A549 treated with dexamethasone at 1 μM for 4 hours (cell line): ENCODE measurements at places on chromosomes 6 and 20. TPM values are rescaled to one million over a fixed set of nuclear protein-coding genes. Genes with fewer than 3 reads are reported as not detected.

TMEM170B gene
- total RNA-seq, result 0.61 to 1.1 TPM (median 0.87 TPM) in 5 replicates

SLC22A2 gene
- 0.04 to 0.15 TPM (median 0.06 TPM) in 3 of 5 replicates, not detected in the others for total RNA-seq

PPP1R16B gene
- 0.11 to 0.19 TPM (median 0.13 TPM) in 5 replicates for total RNA-seq

OR2B6 gene
- 0.14 TPM in 1 of 5 replicates, not detected in the others for total RNA-seq

NHSL1 gene
- total RNA-seq, result 2.4 to 5.8 TPM (median 4.9 TPM) in 5 replicates

GNMT gene
- 0.08 to 0.19 TPM (median 0.13 TPM) in 4 of 5 replicates, not detected in the other for total RNA-seq

MYCT1 gene
- 0.09 TPM in 1 of 5 replicates, not detected in the others for total RNA-seq

GRM4 gene
- 0.08 to 0.16 TPM (median 0.11 TPM) in 5 replicates for total RNA-seq

LY6G6D gene
- not detected in 5 replicates for total RNA-seq

BCAS1 gene
- total RNA-seq, result 0.44 to 0.69 TPM (median 0.64 TPM) in 5 replicates

IRF4 gene
- total RNA-seq, result 0.23 to 0.64 TPM (median 0.35 TPM) in 5 replicates

ENPP1 gene
- total RNA-seq, result 1.3 to 2.0 TPM (median 1.6 TPM) in 5 replicates

WFDC5 gene
- not detected in 5 replicates for total RNA-seq

TCEA2 gene
- total RNA-seq, result 30.6 to 51.5 TPM (median 46.2 TPM) in 5 replicates

GRIK2 gene
- 0.43 to 0.61 TPM (median 0.51 TPM) in 5 replicates for total RNA-seq

ATP9A gene
- total RNA-seq, result 13.0 to 20.1 TPM (median 18.0 TPM) in 5 replicates
